ENCODE measurements at places on chromosomes 4 and X. TPM values are rescaled to one million over a fixed set of nuclear protein-coding genes. Genes with fewer than 3 reads are reported as not detected.

Gene CLTRN
- not detected for total RNA-seq

Gene TEX13D
- total RNA-seq: not detected

Gene TMEM255A
- not detected for total RNA-seq

Gene EFHC2
- not detected for total RNA-seq

Gene C1QTNF7
- not detected for total RNA-seq

Gene MAGEA12
- total RNA-seq: not detected

Gene UGT2B28
- not detected for total RNA-seq

Gene ETNPPL
- total RNA-seq: not detected

Gene OTUD6A
- total RNA-seq: not detected

Gene FANCB
- total RNA-seq: 1.8 TPM

Gene FAM236A
- total RNA-seq: not detected

Gene NDST4
- not detected for total RNA-seq

Gene SMARCA1
- total RNA-seq: 18.3 TPM

Gene SHISA3
- 0.44 TPM for total RNA-seq

Gene PPP1R2C
- total RNA-seq: not detected

Gene TMEM47
- 7.4 TPM for total RNA-seq

Gene SPON2
- total RNA-seq: 0.65 TPM

Gene TIMP1
- 80.8 TPM for total RNA-seq

Gene KCNIP4
- total RNA-seq: not detected

Gene ADH7
- not detected for total RNA-seq

Gene GAB1
- total RNA-seq: 10.2 TPM

Gene PAGE4
- not detected for total RNA-seq

Gene MTTP
- not detected for total RNA-seq

Gene OCIAD2
- total RNA-seq: 87.3 TPM

Gene CLNK
- total RNA-seq: not detected

Gene SLC4A4
- not detected for total RNA-seq

Gene TMPRSS11B
- total RNA-seq: not detected

Gene ODAM
- not detected for total RNA-seq

Gene MAOB
- not detected for total RNA-seq

Gene FAM53A
- 1.4 TPM for total RNA-seq

Gene UGT2A3
- not detected for total RNA-seq

Gene TMPRSS11F
- not detected for total RNA-seq

Gene TLL1
- 37.7 TPM for total RNA-seq

Gene CXorf58
- not detected for total RNA-seq

Gene PDLIM3
- 58.5 TPM for total RNA-seq

Gene POLR2B
- total RNA-seq: 71.7 TPM

Gene NWD2
- total RNA-seq: not detected

Gene FGA
- not detected for total RNA-seq

Gene REELD1
- total RNA-seq: not detected

Gene PNMA3
- not detected for total RNA-seq

Gene ERAS
- total RNA-seq: not detected

Gene PNMA5
- total RNA-seq: not detected

Gene LAS1L
- total RNA-seq: 10.9 TPM

Gene MAGEB2
- total RNA-seq: not detected

Gene UCP1
- total RNA-seq: not detected

Gene SFRP2
- total RNA-seq: not detected

Gene ZNF711
- 4.6 TPM for total RNA-seq
